ENCODE measurements at places on chromosomes 12 and 14.

- peak; percentile 37 for DNase-seq
Measured at GRCh38 chr14:76698631-76699030, 62.6 kb upstream of the VASH1 start.

- DNase-seq, result no peak
Measured at GRCh38 chr14:90715993-90716392, 100.2 kb downstream of the TTC7B start.

- no peak for DNase-seq
Measured at GRCh38 chr12:127194176-127194575, 1072.8 kb upstream of the TMEM132C start.

- no peak for DNase-seq
Measured at GRCh38 chr14:49641697-49642129, 6.7 kb upstream of the DNAAF2 start.

DNA sequence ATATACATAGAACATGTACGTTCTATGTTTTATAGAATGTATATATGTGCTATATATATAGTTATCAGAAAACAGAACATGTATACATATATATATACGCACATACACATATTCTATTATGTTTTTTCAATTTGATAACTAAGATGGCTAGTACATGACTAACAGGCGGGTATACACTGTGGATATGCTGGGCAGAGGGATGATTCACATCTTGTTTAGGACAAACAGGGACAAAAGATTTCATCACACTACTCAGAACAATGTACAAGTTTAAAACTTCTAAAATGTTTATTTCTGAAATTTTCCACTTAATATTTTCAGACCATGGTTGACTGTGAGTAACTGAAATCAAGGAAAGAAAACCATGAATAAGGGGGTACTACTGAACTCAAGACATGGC, 17.4 kb downstream of the TIMELESS start:
- DNase-seq, result no peak

DNA sequence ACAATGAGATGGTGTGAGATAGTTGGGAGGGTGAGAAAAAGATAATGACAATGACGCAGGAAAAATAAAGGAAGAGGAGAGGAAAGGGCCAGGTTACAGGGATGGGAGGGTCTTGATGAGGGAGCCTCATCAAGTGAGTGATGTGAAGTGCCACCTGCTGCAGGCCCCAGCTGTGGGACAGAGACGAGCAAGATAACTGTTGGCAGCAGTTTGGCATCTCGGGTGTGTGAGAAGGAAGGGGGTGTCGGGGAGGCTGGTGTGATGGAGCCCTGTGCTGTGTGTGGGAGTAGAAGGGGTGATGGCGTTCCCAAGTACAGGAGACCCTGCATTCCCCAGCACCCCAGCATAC, 11.4 kb upstream of the TAC3 start:
- no peak for DNase-seq

GRCh38 chr14:76201162-76201561, 49.4 kb downstream of the GPATCH2L start:
- peak; percentile 23 for DNase-seq

DNA sequence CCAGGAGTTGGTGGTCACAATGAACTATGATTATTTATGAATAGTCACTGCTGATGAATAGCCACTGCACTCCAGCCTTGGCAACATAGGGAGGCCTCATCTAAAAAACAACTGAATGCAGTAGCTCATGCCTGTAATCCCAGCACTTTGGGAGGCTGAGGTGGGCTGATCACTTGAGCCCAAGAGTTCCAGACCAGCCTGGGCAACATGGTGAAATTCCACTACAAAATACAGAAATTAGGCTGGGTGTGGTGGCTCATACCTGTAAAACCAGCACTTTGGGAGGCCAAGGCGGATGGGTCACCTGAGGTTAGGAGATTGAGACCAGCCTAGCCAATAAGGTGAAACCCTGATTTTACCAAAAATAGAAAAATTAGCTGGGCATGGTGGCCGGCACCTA, 13.5 kb upstream of the FAM177A1 start:
- DNase-seq, result no peak

DNA sequence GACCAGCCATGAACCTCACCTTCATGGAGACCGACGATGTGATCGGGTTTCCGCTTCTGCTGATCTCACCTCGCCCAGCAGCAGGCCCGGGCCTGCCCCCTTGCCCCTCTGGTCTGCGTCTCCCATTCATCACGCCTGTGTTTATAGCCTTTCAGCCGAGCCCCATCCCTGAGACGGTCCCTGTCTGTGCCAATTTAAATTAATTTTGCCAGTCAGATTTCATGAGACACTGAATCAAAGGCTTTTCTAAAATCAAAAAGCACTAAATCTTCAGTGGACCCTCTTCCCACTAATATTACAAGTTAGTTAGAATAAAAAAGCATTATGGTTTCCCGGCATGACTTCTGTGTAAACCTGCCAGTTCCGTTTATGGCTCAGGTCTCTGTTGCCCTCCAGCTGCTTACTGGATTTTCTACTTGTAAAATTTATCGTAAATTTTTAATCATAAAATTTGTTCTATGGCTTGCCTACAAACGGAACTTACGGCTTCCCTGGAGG, 155.9 kb downstream of the ESRRB start:
- no peak for DNase-seq

GRCh38 chr12:10867381-10867780, 16.7 kb downstream of the PRH1 start:
- no peak for DNase-seq

DNA sequence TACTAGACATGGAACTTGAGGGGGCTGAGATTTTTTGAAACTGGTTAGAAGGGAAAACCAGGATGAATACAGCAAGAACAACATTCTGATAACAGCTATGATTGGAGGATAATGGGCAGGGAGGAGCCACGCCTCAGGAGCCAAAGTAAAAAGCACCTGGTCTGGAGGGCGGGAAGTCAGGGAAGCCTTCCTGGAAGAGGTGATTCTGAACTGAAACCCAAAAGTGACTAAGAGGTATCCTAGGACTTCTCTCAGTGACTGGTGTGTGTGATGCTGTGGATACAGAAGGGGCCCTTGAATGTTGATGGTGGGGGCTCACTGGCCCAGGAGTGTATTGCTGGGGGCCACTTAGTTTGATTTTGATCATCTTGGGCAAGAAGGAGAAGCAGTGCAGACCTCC, 18.8 kb upstream of the GPR68 start:
- no peak for DNase-seq

DNA sequence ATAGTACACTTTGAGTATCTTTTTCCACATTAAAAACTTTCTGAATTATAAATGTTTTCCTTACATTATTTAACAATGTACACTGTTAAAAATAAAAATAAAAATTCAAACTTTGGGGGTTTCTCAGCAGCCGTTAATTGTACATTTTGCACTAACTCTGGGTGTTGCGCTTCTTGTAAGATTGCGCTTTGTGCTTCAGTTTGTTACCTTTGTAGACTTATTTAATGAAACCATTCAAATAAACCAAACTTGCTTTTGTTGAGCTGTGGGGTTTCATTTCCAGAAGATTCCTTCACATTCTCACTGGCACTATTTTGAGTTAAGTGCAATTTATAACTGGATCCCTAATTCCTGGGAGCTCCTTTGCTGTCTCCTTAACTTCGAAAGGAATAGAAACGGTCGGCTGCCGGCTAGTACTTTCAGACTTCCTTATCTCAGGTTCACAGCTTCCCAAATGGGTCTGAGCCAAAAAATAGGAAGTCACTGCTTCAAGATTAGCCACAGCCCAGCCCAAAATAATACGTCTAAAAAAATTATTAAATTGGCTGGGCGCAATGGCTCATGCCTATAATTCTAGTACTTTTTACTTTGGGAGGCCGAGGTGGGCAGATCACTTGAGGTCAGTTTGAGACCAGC, 38.2 kb downstream of the RAD52 start:
- DNase-seq, result peak; percentile 42

DNA sequence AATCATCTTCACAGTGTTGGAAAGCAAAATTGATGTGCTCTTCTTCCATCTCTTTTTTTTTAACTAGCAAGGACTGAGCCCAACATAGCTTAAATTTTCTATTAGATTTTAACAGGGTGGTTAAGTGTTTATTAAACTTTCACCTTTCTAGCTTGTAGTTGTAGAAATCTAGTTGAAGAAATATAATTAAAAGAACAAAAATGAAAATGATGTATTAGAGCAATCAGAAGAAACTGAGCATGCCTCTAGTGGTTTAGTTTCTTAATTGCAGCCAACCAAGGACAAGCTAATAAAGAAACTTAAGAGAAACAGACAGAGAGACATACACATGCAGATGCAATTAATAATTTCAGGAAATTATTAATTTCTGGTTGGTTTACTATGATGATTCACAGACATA, 673.0 kb upstream of the LMO3 start:
- DNase-seq, result no peak

GRCh38 chr12:114399664-114400211, 6.2 kb downstream of the TBX5 start:
- no peak for DNase-seq

- DNase-seq, result no peak
Measured at GRCh38 chr14:36521598-36522345, 1.7 kb upstream of the NKX2-1 start.

DNA sequence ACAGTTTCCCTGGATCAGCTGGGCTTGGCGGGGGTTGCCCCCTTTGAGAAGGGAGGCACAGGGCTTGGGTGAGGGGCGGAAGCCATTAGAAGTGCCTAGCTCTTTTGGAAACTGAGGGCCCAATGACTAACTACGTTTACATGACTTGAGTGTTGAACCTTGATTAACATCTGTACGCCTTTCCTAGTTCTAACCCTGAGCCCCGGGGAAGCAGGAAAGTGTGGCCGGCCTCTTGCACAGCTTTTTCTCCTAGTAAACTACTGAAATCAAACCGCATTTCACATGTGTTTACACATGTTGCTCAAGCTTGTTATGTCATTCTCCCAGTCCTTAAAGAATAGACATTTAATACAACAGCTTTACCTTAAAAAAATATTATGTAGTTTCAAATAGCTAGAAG, 1356.4 kb upstream of the TMEM132C start:
- DNase-seq, result no peak

- no peak for DNase-seq
Measured at GRCh38 chr12:14999695-15000365, 27.0 kb downstream of the PDE6H start.
